ENCODE measurements at places on chromosomes 1 and 21. TPM values are rescaled to one million over a fixed set of nuclear protein-coding genes. Genes with fewer than 3 reads are reported as not detected.

Gene FCRL6
- total RNA-seq: 0.15 TPM

Gene PCP4L1
- not detected for total RNA-seq

Gene EXOC8
- total RNA-seq: 20.6 TPM

DNA sequence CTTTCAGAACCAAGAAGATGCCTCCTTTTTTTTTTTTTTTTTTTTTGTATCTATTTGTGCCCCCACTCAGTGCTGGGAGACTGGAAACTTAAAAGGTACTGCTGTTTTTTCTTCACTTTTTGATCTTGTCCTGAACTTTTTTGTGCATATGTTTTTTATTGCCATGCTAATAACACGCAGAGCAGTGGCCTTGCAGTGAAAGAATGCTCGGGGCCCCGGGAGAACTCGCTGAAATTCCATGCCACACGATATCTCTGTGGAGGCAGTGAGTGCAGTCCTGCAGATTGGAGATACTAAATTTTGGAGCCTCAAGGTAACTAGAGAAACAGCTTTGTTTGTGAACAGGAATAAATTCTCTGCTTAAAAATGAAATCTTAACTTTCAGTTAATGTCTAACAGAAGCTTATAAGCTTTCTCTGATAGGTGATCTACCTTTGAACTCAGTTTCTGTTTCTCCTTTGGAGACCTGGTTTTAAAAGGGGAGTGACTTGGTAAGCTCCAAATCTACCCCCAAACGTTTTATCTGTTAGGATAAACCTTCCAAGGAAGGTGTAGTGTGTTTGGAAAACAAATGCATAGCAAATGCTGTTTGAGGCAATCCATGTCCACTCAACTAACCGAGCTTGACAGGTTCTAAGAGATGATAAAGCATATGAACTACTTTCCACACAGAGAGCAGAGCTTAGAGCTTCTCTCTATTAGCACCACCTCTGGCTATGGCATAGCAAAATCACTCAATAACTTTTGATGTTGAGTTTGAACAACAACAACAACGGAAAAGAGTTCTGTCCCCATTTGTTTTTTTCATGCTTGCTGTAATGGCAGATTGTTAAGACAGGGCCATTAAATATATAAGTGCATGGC lies 113.7 kb upstream of the PLXNA2 start:
- no peak for DNase-seq

GRCh38 chr1:241808265-241808664 lies 39.7 kb upstream of the EXO1 start:
- DNase-seq: no peak

DNA sequence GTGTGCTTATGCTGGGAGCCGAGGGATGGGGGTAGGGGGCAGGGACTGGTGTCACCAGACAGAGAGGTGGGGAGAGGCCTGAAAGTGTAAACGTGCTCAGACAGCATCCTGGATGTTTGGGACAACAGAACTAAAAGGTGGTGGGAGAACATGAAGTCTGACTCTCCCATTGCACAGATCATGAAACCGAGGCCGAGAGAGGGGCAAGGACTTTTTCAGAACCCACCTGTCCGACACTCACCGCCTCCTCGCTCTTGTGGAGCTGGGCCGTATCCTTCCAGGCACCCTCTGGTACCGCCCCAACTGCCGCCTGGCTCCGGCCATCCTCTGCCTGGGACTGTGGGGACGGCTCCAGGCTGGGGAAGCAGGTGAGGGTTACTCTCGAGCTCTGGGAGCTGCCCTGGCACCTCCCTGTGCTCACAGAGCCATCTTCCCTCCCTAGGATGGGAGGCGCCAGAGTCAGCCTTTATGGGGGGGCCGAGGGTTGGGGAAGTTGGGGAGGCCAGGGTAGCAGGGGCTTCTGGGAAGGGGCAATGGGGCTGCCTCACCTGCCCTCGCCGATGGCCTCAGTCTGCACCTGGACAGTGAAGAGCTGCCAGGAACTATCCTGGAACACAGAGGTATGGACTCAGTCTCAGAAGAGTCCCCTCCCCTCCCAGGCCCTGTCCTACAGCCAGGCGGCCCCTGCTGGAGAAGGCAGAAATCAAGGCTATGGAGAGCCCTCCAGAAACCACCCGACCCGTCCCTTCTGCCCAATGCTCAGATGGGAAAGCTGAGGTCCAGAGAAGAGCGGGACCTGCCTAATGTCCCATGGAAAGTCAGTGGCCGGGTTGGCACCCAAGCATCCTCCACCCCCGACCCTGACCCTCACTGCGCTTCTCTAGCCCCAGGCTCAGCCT lies 7.0 kb downstream of the ATP13A2 start:
- DNase-seq: no peak

- DNase-seq: no peak
Measured at GRCh38 chr1:43315963-43316737, 15.4 kb downstream of the TIE1 start.

GRCh38 chr1:19325958-19326747 lies 14.0 kb downstream of the SLC66A1 start:
- DNase-seq: no peak

- no peak for DNase-seq
Measured at GRCh38 chr1:53594391-53595180, 135.4 kb downstream of the DMRTB1 start.

DNA sequence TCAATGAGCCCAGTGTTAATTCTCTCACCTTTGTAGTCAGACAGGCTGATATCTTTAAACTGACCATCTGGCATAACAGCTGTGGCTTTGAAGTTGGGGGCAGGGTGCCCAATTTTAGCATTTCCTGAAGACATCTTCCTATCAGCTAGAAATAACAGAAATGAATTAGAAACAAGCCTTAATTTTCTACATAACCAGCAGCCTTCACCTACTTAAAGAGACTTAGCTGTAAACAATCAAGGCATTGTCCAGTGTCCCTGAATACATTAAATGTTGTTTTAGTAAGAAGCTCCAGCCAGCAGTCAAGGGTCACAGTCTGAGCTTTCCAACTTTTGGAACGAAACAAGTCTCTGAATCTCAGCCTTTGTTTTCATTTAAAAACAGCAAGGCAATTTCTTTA lies 2.8 kb downstream of the PRDX1 start:
- DNase-seq: no peak

- no peak for DNase-seq
Measured at GRCh38 chr1:61620536-61620935, 104.4 kb downstream of the TM2D1 start.

DNA sequence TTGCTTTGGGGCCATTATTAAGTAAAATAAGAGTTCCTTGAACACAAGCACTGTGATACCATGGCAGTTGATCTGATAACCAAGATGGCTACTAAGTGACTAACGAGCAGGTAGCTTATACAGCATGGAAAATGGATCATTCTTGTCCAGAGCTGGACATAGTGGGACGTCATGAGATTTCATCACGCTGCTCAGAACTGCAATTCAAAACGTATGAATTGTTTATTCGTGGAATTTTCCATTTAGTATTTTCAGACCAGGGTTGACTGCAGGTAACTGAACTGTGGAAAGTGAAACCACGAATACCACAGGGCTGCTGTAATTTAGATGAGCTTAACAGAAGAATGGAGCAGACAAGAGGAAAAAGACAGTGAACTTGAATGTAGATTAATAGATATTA lies 38.9 kb downstream of the CCDC18 start:
- peak; percentile 50 for DNase-seq

- peak; percentile 79 for DNase-seq
Measured at GRCh38 chr1:201042779-201043461, 19.4 kb upstream of the KIF21B start.
